ENCODE measurements at places on chromosomes 13 and 19. TPM values are rescaled to one million over a fixed set of nuclear protein-coding genes. Genes with fewer than 3 reads are reported as not detected.

ZNF112 gene
- total RNA-seq, result 3.5 TPM

AP3D1 gene
- 103 TPM for total RNA-seq

CCDC8 gene
- total RNA-seq, result 0.75 TPM

ALKBH7 gene
- total RNA-seq, result 110 TPM

TICAM1 gene
- 37.4 TPM for total RNA-seq

OR4F17 gene
- total RNA-seq, result not detected

OR10H1 gene
- 0.06 TPM for total RNA-seq

KLK12 gene
- total RNA-seq, result not detected

INSL3 gene
- not detected for total RNA-seq

KLK15 gene
- total RNA-seq, result 2.3 TPM

KIR3DL1 gene
- not detected for total RNA-seq

SLC7A10 gene
- not detected for total RNA-seq

CEACAM21 gene
- 1.9 TPM for total RNA-seq
